ENCODE measurements at places on chromosomes 4 and X.

GRCh38 chr4:162104459-162105124, 59.2 kb downstream of the FSTL5 start:
- DNase-seq: no peak

- no peak for DNase-seq
These were observed 198.7 kb upstream of the ADAMTS3 start for GRCh38 chr4:72767618-72768302.

DNA sequence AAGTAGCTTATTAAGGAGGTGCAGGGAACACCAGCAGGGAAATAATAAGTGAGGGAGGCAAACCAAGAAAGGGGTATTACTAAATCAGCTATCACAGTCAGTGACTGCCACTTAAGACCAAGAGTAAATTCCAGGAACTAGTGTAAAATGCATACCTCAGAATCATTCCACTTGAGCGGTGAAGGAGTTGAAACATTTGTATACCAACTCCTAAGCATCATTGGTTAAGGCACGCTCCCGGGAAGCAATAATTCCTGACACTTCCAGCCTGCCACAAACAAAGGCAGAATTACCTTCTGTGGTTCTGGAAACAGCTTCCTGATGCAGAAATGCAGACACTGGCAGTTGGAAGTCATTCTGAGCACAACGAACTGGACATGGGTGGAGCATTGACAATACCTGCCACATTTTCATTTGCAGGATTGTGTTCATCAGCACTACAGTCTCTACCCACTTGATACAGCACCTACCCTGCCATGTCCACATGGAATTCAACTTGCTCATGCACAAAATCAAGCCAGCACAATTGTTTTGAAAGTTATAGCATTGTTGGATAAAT, 82.1 kb downstream of the PPP1R2C start:
- no peak for DNase-seq

DNA sequence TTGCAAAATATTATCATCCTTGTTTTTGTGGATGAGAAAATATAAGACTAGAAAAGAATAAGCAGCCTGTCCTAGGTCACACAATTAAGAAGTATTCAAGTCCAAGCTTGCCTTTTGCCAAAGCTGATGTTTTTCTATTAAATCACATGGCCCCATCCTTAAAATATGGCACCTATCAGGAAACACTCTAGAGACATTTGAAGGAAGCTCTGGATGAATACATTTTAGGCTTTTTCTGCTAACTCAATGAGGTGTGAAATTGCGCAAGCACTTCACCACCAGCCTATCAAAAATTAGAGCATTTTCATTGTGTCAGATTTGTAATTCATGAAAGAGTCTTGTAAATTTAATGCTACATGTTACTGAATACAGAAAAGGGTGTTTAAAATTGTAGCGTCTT, 251.1 kb upstream of the MAD2L1 start:
- DNase-seq: no peak

DNA sequence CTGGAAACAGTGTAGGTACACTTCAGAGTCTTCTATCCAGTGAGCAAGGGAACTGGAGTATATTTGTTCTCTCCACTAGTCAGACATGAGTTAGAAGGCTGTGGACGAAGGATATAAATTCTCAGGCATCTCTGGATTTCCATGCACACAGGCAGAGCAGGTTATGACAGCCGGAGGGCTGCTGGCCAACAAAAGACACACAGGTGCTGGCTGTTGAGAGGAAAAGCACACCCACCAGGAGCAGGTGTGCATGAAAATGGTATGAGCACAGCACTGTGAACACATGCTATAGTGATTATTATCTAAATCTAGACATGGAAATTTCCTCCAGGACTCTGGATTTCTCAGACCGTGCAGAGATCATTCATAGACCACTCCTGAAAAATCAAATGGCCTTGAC, 444.7 kb upstream of the RPS6KA3 start:
- DNase-seq: no peak

DNA sequence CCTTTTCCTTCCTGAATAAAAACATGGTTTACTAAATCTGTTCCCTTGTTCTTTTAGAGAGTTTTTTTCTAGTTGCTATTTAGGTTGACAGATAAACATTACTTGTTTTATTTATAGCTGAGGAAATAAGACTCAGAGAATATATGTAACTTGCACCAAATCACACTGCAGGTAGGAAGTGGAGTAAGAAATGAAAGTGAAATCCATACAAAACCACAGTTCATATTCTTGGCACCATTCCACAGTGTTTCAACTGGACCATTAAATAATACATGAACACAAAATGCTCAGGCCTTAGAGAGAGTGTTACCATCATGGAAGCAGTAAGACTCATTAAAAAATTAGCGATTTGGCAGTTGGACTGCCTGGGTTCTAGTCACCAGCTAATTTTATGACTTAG, 326.9 kb upstream of the SLIT2 start:
- DNase-seq: no peak

- no peak for DNase-seq
These were observed at the start of gene TRO for GRCh38 chrX:54920610-54921426. TSS of gene TRO (plus strand) at chrX:54920824. CDS start at chrX:54922247, 1,423 bp downstream.

DNA sequence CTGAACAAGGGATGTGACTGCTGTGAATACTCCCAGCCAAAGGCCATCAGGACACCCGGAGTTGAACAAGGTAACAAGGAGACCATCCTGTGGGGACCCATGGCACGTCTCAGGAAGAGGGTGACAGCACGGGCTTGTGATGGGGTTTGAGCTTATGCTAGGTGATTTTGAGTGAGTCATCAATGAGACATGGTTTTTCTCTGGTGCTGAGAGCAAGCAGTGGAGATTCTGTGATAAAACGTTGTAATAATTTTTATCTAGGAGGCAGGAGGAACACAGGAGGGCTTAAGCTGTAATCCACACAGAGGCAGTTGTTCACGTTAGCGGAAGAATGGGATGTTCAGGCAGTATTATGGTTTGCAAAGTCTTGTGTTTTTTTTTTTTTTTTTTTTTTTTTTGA, 36.0 kb downstream of the TRIML1 start:
- DNase-seq: no peak

DNA sequence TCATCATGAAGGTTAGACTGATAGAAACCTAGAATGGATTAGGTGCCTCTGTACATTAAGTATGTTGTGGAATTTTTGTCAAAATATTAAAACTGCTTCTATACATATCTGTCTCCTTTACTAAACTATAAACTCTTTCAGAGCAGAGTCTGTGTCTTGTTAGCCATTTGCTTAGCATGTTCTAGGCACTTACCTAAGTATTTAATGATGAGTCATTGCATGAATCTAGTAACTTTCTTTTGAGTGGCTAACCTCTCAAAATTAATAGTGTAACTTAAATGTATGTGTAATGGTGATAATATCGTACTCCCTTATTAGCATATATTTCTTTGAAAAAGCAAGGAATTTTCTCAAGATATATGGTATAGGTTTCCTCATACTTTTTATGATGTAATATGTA, 57.8 kb downstream of the RAP1GDS1 start:
- DNase-seq: no peak

GRCh38 chr4:67785528-67785927, 31.3 kb upstream of the GNRHR start:
- DNase-seq: no peak

GRCh38 chr4:2944091-2944482, 19.1 kb downstream of the NOP14 start:
- peak; percentile 8 for DNase-seq

DNA sequence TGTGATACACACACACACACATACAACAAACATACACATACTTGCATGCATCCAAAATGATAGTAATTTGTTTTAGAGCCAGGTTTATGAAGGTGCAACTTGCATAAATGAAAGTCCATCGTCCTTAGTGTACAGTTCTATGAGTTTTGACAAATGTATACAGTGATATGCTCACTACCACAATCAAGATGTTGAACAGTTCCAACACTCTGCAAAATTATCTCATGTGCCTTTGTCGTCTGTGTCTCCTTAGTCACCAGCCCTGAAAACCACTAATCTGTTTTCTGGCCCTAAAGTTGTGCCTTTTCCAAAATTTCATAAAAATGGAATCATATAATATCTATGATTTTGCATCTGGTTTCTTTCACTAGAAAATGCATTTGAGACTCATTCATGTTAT, 67.8 kb upstream of the ANXA3 start:
- no peak for DNase-seq

DNA sequence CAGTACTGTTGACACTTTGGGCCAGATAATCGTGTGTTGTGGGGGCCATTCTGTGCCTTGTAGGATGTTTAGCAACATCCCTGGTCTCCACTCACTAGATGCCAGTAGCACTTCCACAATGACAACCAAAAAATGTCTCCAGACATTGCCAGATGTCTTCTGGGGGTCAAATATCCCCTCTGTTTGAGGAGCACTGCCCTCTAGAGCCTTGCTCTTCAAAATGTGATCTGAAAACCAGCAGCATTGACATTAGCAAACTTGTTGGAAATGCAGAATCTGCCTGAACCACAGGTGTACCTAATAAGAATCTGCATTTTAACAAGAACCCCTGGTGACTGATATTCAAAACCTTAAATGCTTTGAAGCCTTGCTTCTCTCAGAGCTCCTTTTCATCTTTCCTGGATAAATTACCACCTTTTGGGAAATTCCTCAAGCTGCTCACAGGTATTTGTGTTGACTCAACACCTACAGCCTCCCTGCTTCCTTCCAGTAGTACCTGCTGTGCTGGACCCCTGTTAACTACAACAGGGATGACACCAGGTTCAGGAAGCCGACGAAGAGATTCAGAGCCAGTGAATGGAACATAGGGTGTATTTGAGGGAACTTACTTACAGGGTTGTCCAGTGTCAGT, 459.0 kb upstream of the NR3C2 start:
- DNase-seq: no peak

DNA sequence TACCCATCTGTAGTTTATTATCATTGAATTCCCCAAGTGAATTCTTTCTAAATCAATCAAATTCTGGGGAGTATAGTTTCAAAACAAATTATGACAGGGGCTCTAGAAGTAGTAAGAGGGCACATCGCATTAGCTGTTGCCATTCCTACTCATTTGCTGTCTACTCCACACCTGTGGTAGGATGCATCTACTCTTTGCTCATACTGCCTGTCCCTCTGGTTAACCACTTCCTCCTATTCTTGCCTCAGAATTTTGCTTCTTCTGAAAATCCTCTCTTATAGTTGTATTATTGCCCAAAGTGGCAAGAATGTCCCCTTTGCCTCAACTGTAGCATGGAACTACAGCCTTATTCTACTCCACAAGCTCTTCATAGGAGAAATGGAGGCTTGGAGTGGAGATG, 12.7 kb upstream of the DGKK start:
- DNase-seq: no peak

- DNase-seq: no peak
These were observed 6.2 kb downstream of the GAK start for GRCh38 chr4:925771-926500.

DNA sequence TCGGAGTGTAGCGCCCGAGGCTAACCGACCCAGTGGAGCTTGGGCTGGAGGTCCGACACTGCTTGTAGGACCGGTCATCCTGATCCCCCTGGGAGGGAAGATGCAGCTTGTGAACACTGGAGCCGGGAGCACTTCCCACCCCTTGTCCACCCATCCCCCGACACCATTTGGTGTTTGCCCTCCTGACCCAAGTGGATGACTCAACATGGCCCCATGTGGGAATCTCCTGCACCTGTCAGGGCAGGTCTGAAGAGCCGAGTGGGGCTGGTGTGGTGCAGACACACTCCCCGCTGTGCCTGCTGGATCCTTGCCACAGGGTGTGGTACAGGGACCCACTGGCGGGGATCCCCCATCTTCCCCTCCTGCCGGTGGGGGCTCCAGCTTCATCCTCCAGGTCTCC, 90.0 kb upstream of the AFAP1 start:
- no peak for DNase-seq

GRCh38 chr4:94160774-94161173, 46.9 kb upstream of the SMARCAD1 start:
- no peak for DNase-seq

DNA sequence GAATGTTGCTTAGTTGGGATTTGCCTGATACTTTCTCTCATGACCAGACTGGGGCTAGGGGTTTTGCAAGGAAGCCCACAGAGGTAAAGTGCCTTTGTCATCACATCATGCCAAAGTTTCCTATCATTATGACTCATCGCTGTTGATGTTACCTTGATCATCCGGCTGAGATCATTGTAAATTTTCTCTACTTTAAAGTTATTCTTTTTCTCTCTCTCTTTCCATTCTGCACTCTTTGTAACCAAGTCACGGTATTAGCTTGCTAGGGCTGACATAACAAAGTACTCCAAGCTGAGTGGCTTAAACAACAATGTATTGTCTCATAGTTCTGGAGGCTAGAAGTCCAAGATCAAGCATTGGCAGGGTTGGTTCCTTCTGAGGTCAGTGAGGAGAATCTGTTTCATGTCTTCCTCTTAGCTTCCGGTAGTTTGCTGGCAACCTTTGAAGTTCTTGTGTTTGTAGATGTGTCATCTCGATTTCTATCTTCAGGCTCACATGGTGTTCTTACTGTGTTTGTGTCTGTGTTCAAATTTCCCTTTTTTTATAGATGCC, 113.0 kb downstream of the DTHD1 start:
- DNase-seq: no peak

DNA sequence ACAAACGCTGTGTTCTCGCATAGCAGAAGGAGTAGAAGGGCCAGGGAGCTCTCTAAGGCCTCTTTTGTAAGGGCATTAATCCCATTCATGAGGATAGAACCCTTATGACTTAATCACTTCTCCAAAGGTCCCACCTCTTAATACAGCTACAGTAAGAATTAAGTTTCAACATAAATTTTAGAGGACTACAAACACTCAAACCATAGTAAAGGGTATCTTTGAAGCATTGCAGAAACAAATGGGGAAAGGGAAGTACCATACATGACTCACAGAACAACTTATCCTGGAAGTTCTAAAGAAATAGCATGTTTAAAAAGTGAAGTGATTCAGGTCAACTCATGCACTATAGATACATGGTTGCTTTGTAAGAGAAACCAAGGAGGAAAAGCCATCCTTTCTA, 680.8 kb downstream of the RPA4 start:
- no peak for DNase-seq

GRCh38 chr4:20299515-20299914, 47.8 kb downstream of the SLIT2 start:
- DNase-seq: no peak

DNA sequence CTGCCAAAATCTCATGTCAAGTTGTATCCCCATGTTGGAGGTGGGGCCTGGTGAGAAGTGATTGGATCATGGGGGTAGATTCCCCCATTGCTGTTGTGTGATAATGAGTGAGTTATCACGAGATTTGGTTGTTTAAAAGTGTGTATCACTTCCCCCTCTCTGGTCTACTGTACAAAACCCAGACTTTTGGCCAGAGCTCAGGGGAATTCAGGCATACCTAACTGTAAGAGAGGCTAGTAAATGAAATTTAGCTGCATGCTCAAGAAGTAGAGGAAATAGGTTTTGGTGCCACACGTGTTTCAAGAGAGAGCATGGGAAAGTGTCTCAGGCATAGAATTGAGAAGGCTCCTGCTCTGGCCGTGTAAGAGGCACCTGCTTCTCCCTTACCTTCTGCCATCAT, 190.5 kb upstream of the GALNTL6 start:
- DNase-seq: no peak

GRCh38 chr4:101119141-101119540, 228.2 kb downstream of the PPP3CA start:
- DNase-seq: no peak

- no peak for DNase-seq
These were observed 1629.1 kb upstream of the IGFBP7 start for GRCh38 chr4:58739275-58739674.

GRCh38 chr4:11624370-11624769, 195.7 kb upstream of the HS3ST1 start:
- DNase-seq: no peak

All from right lobe of liver (tissue), 6 donors.